Stimulated activated effector memory CD8-positive, alpha-beta T cell treated with anti-CD3 and anti-CD28 coated beads, Interleukin-12 subunit alpha, Interleukin-12 subunit beta, amount 100 ng/mL, for 72 hours (primary cell): ENCODE measurements at places on chromosomes 11 and 22.
A peak's percentile ranks its signal among the peaks of the same experiment; 100 is the strongest.

- DNase-seq = no peak
These were observed 8.5 kb upstream of the NFAM1 start for GRCh38 chr22:42440728-42441127.

DNA sequence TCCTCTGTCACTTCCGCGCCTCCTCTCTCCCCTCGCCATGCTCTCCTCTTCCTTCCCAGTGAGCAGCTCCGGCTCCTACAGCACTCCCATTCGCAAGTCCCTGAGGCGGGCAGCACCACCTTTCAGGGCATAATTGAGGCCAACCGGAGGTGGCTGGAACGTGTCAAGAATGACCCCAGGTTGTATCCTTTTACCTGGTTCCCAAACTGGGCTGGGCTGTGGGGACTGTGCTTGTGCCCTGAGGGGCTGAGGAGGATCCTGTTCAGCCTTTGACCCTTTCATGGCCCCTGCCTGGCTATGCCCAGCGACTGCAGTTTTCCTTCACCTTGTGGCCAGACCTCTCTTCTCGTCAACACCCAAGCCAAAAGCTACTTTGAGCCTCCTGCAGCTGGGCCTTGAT is 84.1 kb downstream of the CEP164 start:
- DNase-seq = no peak

- peak; percentile 74 for DNase-seq
These were observed 1.5 kb downstream of the LSP1 start for GRCh38 chr11:1854132-1854948.

DNA sequence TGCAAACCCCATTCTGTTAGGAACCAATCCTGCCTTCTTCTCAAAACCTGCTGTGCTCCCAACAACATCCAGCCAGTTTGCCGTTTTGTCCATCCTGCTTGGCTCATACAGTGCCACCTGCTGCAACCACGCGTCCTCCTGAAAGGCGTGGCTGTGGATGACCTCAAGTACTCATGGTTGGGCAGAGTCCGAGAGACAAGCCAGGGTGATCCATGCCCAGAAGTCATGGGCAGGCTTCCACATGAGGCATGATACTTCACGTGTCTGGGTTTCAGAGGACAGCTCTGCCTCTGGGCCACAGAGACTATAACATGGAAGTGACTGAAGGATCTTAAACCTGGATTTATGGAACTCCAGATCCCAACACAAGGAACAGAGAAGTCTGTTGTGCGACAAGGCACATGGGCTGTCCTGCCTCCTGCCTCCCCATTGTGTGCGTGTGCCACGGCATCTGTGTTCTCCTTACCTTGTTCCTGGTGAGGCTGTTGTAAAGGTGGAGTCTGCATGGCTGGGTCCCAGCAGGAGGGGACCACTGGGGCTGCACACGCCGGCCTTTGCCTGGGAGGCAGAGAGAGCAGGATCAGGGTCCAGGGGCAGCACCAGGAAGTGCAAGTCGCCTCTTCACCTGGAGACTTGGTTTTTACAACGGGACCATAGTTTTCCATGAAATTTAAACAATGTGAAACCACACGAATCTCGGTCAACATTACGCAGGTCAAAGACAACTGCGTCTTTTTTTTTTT is 15.4 kb downstream of the CARS1 start:
- no peak for DNase-seq

DNA sequence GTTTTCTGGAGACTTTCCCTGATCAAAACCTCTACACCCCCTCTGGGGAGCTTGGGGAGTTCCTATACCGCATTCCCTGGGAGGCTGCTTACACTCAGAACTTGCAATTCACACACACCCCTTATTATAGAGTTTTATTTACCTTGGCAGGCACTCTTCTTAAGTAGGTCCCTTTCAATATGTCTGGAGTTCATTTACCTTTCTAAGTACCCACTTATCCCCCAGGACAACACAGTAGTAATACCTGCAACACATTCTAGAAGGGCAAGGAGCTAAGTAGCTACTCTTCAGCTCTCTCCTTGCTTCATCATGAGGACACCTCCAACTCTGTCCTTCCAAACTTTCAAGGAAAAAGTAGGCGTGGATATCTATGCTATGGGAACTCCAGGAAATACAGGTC is 127.8 kb upstream of the ANO3 start:
- DNase-seq = no peak

DNA sequence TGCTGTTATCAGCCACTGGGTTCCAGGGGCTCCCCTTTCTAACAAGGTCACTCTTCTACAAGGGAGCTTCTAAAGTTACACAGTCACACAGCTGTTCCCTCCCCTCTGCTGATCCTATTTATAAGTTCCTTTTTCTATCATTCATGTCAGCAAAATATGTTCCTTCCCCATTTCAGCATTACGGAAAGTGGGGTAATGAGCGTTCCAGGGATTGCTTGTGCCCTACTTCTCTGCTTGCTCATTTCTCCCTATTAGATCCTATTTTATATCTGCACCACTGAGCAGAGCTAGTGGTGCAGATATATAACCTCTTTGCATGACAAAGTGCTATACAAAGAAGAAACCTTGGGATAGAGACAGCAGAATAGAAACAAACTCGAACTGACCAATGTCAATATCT is 22.7 kb upstream of the PLEKHB1 start:
- no peak for DNase-seq

- DNase-seq = peak; percentile 99
These were observed at the start of gene RAB1B for GRCh38 chr11:66268244-66268951. Gene RAB1B (plus strand): TSS chr11:66268639. CDS start chr11:66268680, 41 bp downstream.

GRCh38 chr11:64841592-64842365 is 2.7 kb downstream of the CDC42BPG start:
- no peak for DNase-seq
